NCI-H1092 (cell line): ENCODE measurements at places on chromosomes 2 and 18.
A peak's percentile ranks its signal among the peaks of the same experiment; 100 is the strongest.

DNA sequence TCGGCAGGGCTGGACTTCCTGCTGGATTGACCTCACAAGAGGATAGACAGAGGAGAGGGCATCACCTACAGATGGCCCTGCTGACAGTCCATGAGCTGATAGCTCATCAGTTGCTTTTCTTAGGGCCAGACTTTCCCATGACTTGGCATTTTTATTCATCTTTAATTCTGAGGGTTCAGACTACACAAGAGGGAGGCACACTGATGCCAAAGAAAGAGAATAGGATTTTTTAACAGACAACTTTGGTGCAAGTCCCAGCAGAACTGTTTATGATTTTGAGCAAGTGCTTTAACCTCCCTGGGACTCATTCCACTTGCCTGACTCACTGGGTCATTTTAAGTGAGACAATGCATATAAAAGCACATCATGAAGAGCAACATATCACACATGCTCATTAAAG is 299.2 kb downstream of the INSIG2 start:
- no peak for DNase-seq

DNA sequence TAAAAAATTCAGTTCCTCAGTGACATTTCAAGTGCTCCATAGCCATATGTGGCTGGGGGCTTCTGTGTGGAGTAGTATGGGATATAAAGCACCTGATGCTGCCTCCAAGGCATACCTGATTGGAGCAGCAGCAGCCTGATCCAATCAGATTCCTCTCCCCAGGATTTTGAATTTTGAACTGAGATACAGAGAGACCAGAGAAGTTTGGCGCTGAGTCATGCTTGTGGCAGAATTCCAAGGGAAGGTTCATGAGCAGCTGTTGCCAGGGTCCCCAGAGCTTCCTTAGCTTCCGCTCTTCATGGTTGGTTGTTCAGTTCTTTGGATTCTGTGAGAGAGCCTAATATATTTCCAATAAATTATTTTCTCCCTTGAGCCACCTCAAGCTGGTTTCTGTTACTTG is 29.0 kb upstream of the CFAP36 start:
- DNase-seq = peak; percentile 3

DNA sequence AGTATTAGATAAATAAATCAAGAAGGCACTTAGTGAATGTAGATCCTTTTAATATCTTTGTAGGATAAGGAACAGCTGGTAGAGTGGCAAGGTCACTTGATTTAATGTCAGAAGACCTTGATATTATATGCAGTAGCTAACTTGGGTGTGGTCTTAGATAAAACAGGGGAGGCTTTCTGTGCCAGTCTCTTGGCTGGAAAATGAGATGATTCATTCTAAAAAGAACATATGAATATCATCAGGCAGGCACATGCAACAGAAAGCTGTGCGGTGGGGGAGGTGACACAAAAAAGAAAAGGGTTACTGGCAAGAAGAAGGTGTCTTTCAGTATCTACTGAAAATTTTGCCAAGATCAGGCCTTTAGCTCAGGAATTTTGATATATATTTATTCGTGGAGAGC is 931.7 kb upstream of the CELF4 start:
- no peak for DNase-seq

- DNase-seq = peak; percentile 81
These were observed 87.1 kb downstream of the ITGB1BP1 start for GRCh38 chr2:9336241-9336575.

GRCh38 chr2:634636-635388 is 42.4 kb downstream of the TMEM18 start:
- DNase-seq = no peak

GRCh38 chr2:20595439-20596192 is 55.3 kb downstream of the HS1BP3 start:
- DNase-seq = no peak

DNA sequence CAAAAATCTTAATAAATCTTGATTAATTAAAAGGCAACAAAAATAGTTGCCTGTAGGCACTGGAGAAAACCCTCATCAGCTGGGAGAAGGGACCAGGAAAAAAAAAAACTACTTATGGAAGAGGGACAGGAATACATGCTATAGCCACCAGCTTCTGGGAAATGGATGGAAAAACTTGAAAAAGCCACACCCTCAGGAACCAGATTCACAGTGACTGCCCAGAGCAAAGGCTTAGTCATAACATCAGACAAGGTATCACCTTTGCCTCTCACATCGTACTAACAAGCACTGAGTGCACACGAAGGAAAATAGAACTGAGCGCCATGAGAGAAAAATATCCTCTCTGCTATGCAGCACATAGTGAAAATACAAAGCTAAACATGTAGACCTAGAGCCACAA is 116.9 kb upstream of the GYPC start:
- DNase-seq = no peak

DNA sequence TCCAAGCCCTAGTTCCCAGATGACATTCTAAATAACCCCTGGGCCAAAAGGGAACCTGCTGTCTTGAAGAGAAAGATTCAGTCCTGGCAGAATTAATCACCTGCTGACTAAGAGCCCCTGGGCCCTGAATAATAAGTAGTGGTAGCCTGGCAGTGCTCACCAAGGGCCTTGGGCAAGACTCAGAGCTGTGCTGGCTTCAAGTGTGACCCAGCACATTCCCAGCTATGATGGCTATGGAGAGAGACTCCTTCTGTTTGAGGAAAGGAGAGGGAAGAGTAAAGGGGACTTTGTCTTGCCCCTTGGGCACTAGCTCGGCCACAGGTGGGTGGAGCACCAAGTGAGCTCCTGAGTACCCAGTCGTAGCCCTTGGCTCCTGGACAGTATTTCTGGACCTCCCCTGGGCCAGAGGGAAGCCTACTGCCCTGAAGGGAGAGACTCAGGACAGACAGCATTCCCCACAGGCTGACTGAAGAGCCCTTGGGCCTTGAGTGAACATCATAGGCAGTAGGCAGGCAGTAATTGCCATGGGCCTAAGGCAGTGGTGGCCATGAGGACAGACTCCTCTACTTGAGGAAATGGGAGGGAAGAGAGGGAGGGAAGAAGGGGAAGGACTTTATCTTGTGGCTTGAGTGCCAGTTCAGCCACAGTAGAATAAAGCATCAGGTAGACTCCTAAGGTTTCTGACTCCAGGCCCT is 40.0 kb upstream of the INPP4A start:
- DNase-seq = no peak

DNA sequence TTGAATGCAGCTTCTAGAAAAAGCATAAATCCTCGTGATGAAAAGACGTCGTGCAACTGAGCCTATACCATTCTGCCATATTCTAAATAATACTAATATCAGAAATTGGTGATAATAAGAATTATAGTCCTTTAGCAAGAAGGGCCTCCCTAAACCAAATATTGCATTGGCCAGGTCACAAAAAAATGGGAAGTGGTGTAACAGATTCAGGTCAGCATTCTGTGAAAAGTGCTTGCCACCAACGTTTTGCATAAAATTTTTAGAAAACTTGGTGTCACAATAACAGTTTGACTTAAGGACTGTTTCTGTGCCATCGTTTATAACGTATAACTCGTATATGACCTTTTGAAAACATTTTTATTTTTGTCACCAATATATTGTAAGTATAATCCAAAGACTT is 603.6 kb downstream of the CPS1 start:
- no peak for DNase-seq

- DNase-seq = no peak
These were observed 211.4 kb downstream of the PIEZO2 start for GRCh38 chr18:10937743-10938640.

DNA sequence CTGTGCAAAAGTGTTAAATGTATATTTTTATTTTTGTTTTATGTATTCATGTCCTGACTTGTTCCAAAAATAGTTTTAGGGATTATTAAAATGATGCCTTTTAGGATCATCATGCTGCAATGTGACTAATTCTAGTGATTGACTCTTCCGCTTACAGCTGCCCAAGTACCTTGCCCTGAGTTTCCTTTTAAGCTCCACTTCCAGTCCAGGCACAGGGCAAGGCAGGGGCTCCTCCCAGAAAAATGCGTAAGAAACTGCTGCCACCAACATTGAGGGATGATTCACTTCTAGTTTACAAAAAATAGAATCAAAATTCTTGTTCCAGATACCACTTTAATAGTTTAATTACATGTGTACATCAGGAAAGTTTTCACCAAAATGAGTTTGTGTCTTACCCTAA is 116.4 kb downstream of the IRS1 start:
- DNase-seq = no peak

- DNase-seq = no peak
These were observed 4.2 kb downstream of the RNF144A start for GRCh38 chr2:6921321-6921922.

- no peak for DNase-seq
These were observed 33.4 kb downstream of the DRC1 start for GRCh38 chr2:26435106-26435505.

DNA sequence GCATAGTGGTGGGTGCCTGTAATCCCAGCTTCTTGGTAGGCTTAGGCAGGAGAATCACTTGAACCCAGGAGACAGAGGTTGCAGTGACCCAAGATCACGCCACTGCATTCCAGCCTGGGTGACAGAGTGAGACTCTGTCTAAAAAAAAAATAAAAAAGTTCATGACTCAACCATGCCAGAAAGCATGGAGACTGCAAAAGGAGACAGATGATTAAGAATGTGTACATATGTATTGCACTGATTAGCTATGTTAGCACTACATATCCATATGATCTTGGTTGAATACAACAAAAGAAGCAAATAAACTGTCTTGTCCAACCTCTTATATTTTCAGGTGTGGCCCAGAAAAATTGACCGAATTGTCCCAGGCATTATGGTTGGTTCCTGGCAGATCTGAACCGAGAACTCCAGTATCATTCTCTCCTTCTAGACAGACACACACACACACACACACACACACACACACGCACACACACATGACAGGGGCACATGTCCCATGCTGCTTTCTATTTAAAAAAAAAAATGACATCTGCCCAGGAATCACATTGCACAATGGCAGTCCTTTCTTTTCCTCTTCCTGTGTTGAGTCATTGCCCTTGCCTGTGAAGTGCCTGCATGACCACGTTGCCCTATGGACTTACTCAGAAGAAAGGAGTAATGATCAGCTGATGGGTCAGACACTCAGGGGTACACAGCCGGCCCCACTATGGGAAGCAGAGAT is 65.6 kb downstream of the MYCN start:
- no peak for DNase-seq

DNA sequence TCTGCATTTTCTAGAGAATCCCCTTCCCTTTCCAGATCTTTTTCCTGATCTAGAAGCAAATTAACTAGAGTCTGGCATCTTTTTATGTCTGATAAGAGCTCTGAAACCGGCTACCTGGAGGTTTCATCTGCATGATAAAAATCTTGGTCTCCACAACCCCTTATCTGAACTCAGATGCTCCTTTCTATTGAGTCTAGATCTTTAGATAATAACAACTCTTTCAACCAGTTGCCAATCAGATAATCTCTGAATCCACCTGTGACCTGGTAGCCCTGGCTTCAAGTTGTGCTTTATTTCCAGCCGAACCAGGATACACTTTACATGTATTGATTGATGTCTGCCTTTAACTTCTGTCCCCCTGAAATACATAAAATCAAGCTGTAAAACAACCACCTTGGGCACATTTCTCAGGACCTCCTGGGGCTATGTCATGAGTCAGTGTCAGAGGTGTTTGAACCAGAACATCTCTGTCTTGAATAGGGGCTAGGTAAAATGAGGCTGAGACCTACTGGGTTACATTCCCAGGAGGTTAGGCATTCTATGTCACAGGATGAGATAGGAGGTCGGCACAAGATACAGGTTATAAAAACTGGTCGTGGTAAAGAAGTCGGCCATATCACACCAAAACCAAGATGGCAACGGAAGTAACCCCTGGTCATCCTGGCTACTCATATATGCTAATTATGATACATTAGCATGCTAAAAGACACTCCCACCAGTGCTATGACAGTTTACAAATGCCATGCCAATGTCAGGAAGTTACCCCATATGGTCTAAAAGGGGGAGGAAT is 20.8 kb downstream of the RALBP1 start:
- no peak for DNase-seq

DNA sequence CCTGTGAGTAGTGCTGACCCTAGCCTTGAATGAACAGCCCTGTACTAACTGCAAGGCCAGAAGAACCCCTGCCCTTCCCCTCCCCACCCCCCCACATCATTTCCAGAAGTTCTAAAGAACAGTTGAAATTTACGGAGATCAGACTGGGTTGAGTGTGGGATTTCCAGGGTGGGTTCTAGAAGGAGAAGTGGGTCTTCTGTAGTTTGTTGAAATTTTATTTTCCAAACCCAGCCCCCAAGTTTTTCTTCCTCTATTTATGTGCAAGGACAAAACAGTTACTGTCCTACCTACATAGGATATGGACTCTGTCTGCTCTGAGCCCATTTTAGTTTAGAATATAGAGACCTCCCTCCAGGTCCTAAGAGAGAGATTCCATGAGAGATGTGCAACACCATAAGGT is 26.3 kb upstream of the CASP10 start:
- no peak for DNase-seq

DNA sequence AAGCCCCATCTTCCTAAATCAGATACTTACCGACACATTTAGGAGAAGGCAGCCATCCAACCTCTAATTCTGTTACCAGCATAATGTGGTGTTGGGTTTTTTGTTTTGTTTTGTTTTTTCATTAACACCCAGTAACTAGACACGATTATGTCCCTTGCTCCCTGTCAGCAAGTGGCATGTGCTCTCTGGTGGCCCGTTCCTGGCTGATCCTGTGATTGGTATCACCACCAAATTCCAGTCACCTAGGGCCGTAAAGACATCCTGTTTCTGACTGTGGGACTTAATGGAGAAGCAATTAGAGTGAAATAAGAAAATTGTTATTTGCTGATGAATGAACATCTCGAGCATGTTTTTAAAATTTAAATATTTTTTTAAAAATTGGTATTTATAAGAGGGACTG is 5.9 kb upstream of the DLX1 start:
- no peak for DNase-seq

GRCh38 chr2:147416099-147416498 is 428.7 kb upstream of the ACVR2A start:
- no peak for DNase-seq

- DNase-seq = no peak
These were observed 72.2 kb downstream of the XRCC5 start for GRCh38 chr2:216181351-216181750.

DNA sequence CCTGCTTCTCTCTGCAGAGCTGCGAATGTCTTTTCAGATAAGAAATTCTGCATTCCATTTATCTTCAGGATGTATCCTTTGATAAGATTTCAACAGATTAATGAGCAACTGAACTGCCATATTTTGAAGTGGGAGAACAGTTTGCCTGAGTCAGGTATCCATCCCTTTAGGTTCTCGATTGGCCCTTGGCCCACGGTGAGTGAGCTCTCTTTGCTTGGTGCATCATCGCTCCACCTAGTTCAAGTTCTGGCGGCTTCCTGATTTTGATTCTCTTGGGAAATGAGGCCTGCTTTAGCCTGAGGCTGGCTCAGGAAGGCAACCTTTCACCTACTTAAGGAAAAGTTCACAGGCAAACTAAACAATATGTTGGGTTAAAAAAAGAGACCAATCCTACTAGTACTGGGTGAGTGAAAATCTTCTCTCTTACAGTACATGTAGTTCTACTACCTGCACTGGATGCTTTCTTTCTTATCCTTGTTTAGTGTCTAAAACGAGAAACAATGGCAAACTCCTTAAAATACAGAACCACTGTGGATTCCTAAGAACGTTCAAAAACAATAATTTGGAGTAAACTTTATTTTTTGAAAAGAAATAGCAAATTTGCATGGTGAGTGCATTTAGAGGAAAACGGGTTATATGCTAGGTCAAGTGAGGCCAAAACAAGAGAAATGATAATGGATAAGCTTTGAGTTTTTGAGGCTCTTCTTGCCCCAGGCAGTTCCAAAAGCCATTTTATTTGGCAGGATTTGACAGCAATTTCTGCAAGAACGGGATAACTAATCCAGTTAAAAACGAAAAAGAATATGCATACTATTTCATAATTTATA is 837 bp upstream of the ACSL3 start:
- DNase-seq = no peak
